ENCODE measurements at places on chromosomes 1 and 21. TPM values are rescaled to one million over a fixed set of nuclear protein-coding genes. Genes with fewer than 3 reads are reported as not detected.

DNA sequence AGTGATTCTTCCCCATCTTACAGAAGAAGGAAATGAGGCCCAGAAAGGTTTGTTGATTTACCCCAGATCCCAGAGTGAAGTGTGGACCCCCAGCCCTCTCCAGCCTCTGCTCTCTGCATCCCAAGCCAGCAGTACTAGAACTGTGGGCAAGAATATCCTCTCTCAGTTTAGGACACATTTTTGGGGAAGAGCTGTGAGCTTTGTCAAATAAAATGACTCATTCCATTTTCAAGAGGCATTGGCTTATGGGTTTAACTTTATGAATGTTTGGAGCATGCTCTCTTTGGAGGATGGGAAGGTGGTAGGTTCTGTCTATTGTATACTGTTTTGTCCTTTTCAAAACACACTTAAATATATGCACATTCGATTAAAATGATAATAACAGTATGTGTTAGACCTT lies 70.6 kb upstream of the CNTN2 start:
- H3K36me3 ChIP-seq: no peaks in the 10 kb centered on the region
- no peak overlapping the region for H3K27ac ChIP-seq
- no peak for DNase-seq
- no peaks in the 10 kb centered on the region for H3K27me3 ChIP-seq
- no peaks in the 10 kb centered on the region for H3K4me1 ChIP-seq
- no peak overlapping the region for H3K4me3 ChIP-seq

Gene CYP2J2
- total RNA-seq: 0.57 TPM

DNA sequence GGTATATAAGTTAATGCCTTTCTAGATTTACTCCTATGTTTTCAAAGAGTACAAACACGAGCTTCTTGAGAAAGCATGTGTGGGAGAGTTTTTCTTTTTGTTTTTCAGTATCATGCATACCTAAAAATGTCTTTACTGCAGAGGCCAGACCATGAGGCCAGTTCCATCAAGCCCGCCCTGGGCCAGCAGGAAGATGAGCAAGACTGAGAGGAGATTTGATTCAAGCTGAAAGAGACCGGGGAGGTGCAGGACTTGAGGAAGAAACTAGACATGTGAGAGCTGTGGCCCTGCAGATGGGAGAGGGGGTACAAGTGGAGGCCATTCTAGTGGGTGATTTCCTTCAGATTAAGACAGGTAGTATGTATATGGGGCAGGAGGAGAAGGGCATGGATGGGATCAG lies 33.4 kb upstream of the NTPCR start:
- DNase-seq: no peak
- no peaks in the 10 kb centered on the region for H3K4me1 ChIP-seq
- H3K27me3 ChIP-seq: no peaks in the 10 kb centered on the region

DNA sequence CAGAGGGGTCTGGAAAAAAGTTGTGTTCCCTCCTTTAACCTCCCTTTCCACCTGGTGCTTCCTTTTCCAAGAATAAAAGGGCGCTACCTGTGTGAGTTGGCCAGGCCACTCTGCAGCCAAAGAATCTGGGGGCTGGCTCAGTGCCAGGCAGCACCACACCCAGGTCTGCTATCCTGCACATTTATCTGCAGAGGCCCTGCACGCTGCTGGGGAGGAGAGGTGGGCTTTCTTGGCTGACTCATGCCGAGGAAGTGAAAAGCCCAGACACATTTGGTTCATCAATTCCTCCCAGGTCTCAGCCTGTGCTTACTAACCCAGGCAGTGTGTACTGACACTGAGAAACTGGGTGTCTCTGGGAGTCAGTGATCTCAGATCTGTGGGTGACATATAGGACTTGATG lies 79.8 kb upstream of the F3 start:
- H3K4me1 ChIP-seq: peaks cover 5% of the 10 kb centered on the region
- no peak for DNase-seq
- H3K27me3 ChIP-seq: no peaks in the 10 kb centered on the region
- H3K36me3 ChIP-seq: no peaks in the 10 kb centered on the region
- H3K4me3 ChIP-seq: no peak overlapping the region

Gene TMCC2
- total RNA-seq: 11.3 TPM

Measured in H9 (cell line).